H9 (cell line): ENCODE measurements at places on chromosomes 3 and 15.

DNA sequence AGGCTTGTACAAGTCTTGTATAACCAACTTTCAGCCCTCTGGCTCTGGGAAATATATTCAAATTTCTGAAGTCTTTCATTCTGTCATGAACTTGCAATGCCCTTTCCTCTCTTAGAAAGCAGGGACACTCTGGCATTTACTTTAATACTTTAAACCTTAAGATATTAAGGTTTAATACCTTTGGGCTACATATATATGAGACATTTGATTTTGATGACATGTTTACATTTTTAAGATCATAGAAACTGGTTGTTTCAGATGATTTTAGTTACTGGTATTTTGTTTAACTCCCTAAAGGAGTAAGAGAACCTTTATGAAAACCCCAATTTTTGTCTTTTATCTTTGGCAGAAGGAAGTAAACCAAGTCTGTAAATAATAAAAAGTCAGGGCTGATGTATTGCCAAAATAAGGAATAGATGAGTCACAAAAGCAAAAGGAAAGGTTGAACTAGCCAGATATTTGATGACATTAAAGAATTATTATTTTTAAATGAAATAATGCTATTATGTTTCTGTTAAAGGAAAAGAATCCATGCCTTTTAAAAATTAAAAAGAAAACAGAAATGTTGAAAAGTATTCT lies 579.0 kb upstream of the CBLB start:
- no peaks in the 10 kb centered on the region for H3K4me1 ChIP-seq
- H3K36me3 ChIP-seq = peaks cover 2% of the 10 kb centered on the region; the same call in 1 of the 2 replicates
- no peak for DNase-seq
- no peak overlapping the region for H3K4me3 ChIP-seq
- no peaks in the 10 kb centered on the region for H3K27me3 ChIP-seq
- no peak overlapping the region for H3K27ac ChIP-seq

GRCh38 chr3:13171704-13172643 lies 98.7 kb upstream of the IQSEC1 start:
- H3K27me3 ChIP-seq = no peaks in the 10 kb centered on the region
- H3K36me3 ChIP-seq = peaks cover 7% of the 10 kb centered on the region
- no peak overlapping the region for H3K4me3 ChIP-seq
- H3K27ac ChIP-seq = no peak overlapping the region
- H3K4me1 ChIP-seq = no peaks in the 10 kb centered on the region

DNA sequence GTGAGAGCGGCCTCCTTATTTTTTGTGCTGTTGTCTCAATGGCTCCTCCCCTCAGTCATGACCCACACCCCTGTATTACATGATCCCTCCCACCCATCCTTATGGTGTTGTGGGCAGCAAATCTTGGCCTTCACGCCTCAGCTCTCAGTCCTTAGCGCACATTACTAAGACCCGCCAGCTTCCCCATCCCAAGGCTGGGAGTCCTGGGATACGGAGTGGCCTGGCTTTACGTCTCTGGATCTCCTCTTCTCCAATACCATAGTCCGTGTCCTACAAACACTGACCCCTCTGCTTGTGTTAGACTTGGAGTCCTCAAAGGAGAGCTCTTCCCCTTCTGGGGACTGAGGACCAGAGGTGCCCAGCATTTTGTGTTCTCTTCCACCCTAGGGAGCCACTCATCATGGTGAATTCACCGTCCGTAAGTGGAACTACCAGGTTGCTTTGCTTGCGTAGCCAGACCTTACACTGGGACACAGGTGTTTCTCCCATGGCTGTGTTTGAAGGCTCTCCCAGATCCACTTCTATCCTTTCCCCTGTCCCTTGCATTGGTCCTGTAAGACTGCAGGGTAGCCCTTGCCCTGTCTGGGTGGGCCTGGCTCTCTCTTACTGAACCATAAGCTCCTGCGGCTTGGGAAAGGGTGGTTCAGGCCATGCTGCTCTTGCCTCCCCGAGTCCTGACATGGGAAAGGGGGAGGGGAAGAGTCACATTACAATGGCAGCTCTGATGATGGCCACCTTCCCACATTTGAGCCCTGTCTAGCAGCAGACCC lies 13.6 kb downstream of the GRM2 start:
- H3K4me3 ChIP-seq = no peak overlapping the region
- no peak overlapping the region for H3K27ac ChIP-seq
- H3K27me3 ChIP-seq = no peaks in the 10 kb centered on the region
- DNase-seq = no peak
- H3K36me3 ChIP-seq = peaks cover 2% of the 10 kb centered on the region; the same call in 2 of the 3 replicates

DNA sequence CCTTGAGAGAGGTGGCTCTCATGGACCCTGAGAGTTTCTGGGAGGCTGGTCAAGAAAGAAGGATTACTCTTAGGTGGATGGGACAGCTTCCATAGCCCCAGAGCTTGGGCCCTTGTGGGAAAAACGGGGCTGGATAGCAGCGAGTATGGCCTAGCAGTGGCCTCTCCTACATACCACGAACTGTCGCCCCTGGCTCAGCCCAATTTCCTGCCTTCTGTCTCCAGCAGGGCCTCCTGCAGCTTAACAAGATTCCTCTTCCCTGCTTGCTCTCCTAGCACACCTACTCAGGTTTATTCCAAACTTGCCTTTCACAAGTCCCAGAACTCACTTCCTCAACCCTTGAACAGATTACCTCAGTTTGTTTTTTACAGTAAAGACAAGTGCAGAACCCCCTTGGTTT lies 139.7 kb upstream of the TPM1 start:
- peak; percentile 63 for DNase-seq
- no peaks in the 10 kb centered on the region for H3K36me3 ChIP-seq
- peaks cover 2% of the 10 kb centered on the region; the same call in 1 of the 2 replicates for H3K4me1 ChIP-seq

- H3K27me3 ChIP-seq = no peaks in the 10 kb centered on the region
- H3K4me3 ChIP-seq = no peak overlapping the region
- no peak overlapping the region for H3K27ac ChIP-seq
- peak; percentile 19 for DNase-seq
- H3K36me3 ChIP-seq = no peaks in the 10 kb centered on the region
- H3K4me1 ChIP-seq = peaks cover 4% of the 10 kb centered on the region; the same call in 1 of the 2 replicates
Measured at GRCh38 chr3:126551839-126552687, 6.7 kb downstream of the C3orf22 start.

- H3K27me3 ChIP-seq = no peaks in the 10 kb centered on the region
- H3K4me1 ChIP-seq = no peaks in the 10 kb centered on the region
- no peak overlapping the region for H3K27ac ChIP-seq
- no peak overlapping the region for H3K4me3 ChIP-seq
Measured at GRCh38 chr3:46058981-46059380, 31.7 kb upstream of the XCR1 start.

DNA sequence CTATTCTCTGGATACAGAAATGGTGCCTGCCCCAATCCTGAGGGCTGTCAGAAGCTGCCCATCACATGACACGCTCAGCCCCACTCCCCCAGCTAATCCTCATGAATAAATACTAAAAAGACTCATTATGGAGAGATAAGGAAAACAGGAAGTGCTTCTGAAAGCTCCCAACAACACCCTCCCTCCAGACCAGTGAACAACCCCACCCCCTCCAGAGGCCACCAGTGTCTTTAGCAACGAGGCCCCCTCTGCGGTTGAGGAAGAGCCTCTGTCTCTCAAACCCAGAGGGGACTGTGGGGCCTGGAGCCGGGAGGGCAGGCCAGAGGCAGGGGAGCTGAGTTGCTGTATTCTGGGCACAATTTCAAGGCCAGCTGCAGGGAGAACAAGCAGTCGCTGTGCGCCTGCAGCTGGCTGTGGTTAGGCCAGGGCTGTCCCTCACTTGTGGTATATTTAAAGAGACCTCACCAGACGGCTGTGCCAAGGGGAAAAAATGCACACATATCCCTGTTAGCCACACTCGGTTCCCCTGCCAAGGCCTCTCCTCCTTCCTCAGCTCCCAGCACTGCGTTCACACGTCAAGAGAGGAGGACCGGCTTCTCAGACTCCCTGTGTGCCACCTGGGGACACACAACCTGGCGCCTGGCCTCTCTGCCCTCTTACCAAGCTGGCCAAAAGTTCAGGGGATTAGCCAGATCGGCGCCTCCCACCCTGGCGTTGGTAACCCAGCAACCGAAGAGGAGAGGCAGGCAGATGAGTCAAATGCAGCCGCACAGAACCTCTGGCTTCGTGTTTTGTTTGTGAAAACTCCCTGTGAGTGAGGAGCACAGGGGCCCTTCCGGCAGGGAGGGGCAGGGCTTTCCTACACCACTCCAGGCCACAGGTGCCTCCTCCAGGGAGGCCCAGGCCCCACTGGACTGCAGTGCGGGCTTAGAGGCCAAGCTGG lies 101.2 kb upstream of the ETV5 start:
- H3K36me3 ChIP-seq = no peaks in the 10 kb centered on the region
- DNase-seq = peak; percentile 47
- H3K4me1 ChIP-seq = peaks cover 3% of the 10 kb centered on the region

GRCh38 chr15:31377030-31377429 lies 50.4 kb downstream of the KLF13 start:
- no peaks in the 10 kb centered on the region for H3K27me3 ChIP-seq
- no peak for DNase-seq
- no peak overlapping the region for H3K27ac ChIP-seq
- H3K4me1 ChIP-seq = no peaks in the 10 kb centered on the region; the same call in 1 of the 2 replicates
- peaks cover 34% of the 10 kb centered on the region for H3K36me3 ChIP-seq

DNA sequence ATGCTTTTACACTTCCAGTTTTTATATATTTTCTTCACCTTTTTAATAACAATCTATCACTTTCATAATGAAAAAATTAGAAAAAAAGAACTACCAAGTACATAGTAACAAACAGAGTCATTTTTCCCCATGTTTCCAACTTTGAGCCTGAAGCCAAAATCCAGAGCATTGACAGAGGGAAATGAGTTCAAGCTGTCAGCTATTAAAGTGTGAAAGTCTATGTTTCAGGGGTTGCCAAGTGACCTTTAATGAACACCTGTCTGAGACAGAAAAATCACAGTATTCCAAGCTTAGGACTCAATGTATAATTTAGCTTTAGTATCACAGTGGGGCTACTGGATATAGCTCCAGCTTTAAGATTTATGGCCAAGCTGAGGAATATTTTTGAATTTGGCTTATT lies 128.3 kb upstream of the GADL1 start:
- peaks cover 4% of the 10 kb centered on the region; the same call in 1 of the 2 replicates for H3K36me3 ChIP-seq
- no peaks in the 10 kb centered on the region for H3K4me1 ChIP-seq

DNA sequence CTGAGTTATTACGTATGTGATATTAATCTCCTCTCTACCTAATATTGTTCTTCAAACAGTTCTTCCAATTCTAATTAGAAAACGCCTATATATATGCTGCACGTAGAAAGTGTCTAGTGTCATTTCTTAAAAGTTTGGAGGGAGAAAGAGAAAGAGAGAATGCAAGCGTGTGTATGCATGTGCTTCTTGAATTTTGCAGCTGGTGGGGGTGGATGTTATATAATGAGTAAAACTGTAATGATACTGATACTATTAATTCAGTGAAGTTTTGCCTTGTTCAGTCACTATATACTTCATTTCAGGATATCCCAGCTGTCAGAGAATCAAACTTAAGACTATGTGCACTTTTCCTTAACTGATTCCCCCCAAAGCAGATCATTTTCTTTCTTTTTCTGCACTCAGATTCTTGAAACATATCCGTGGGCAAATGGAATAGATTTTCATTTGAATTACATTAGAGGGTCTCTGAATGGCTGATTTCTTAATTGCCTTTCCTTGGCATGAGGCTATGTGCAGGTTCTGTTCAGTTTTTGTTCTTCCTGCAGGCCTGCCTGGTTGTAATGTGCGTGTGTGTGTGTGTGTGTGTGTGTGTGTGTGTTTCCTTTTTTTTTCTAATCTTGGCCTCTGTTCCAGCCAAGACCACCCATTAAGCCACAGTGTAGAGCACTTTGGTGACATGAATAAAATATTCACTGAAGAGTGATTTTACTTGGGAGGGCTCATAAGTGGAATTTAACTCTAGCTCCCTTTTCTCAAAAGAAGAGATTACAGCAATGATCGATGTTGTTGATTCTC lies 617.5 kb downstream of the RBMS3 start:
- H3K4me1 ChIP-seq = no peaks in the 10 kb centered on the region
- no peak for DNase-seq
- H3K27me3 ChIP-seq = no peaks in the 10 kb centered on the region
- no peak overlapping the region for H3K4me3 ChIP-seq

DNA sequence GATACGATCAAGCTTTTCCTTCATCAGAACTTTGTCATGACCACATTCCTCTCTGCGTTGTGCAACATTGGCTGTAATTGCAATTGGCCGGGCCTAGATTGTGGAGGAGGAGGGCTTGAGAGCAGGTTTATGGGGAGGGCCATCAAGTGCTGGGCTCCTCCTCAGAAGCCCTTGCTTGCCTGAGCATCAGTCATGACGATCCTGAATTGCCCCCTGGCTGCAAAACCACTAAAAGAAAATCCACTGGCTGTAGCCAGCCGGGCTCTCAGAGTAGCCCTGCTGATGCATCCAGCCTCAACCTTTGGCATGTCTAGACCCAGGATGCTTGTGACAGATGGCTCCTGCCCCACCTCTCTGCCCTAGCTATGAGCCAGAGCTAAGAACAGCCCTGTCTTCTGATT lies 13.4 kb upstream of the TRH start:
- no peak overlapping the region for H3K4me3 ChIP-seq
- H3K27me3 ChIP-seq = no peaks in the 10 kb centered on the region; the same call in 1 of the 2 replicates
- no peak for DNase-seq
- no peaks in the 10 kb centered on the region for H3K36me3 ChIP-seq
- no peak overlapping the region for H3K27ac ChIP-seq
- no peaks in the 10 kb centered on the region for H3K4me1 ChIP-seq

- no peaks in the 10 kb centered on the region for H3K36me3 ChIP-seq
- no peak overlapping the region for H3K27ac ChIP-seq
- H3K4me1 ChIP-seq = no peaks in the 10 kb centered on the region
- no peak overlapping the region for H3K4me3 ChIP-seq
- no peaks in the 10 kb centered on the region for H3K27me3 ChIP-seq
Measured at GRCh38 chr15:66942649-66943390, 122.6 kb upstream of the SMAD3 start.

GRCh38 chr3:183044547-183045229 lies 54.6 kb downstream of the MCCC1 start:
- DNase-seq = no peak
- no peak overlapping the region for H3K27ac ChIP-seq
- H3K27me3 ChIP-seq = no peaks in the 10 kb centered on the region

DNA sequence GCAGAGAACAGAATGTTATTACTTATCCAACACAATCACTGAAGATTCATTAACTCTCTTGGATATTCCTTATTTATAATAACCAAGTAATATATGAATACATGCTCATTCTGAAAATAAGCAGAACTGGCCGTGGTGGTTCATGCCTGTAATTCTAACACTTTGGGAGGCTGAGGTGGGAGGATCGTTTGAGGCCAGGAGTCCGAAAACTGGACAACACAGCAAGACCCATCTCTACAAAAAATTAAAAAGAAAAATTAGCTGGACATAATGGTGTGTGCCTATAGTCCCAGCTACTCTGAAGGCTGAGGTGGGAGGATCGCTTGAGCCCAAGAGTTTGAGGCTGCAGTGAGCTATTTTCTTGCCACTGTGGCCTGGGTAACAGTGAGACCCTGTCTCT lies 25.9 kb downstream of the RNF168 start:
- peaks cover 80% of the 10 kb centered on the region for H3K36me3 ChIP-seq
- no peaks in the 10 kb centered on the region for H3K27me3 ChIP-seq
- no peak for DNase-seq
- H3K4me3 ChIP-seq = no peak overlapping the region
- no peaks in the 10 kb centered on the region for H3K4me1 ChIP-seq

- no peak overlapping the region for H3K4me3 ChIP-seq
- no peaks in the 10 kb centered on the region for H3K4me1 ChIP-seq
- no peaks in the 10 kb centered on the region for H3K36me3 ChIP-seq
- H3K27me3 ChIP-seq = no peaks in the 10 kb centered on the region
- DNase-seq = no peak
- H3K27ac ChIP-seq = no peak overlapping the region
Measured at GRCh38 chr3:64985072-64985471, 297.3 kb upstream of the ADAMTS9 start.
